HEK293T (cell line): ENCODE measurements at places on chromosomes 5 and 9.

- no peak for DNase-seq
These were observed 460.4 kb downstream of the ACTL7B start for GRCh38 chr9:108395421-108395820.

DNA sequence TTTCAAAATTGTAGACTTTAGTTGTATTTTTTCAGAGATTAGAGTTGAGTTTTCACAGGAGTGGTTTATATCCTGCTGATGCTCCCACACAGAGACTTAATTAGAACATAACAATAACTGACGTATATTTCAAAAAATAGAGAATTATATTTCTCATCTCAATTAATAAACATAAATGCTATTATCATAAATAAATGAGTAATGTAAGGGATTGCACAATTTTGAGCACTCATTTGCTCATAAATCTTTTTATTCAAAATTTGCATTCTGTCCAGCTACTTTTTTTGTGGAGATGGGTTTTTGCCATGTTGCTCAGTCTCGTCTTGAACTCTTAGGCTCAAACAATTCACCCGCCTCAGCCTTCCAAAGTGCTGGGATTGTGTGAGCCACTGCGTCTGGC is 515.7 kb upstream of the RORB start:
- DNase-seq, result no peak

GRCh38 chr9:127035423-127035822 is 87.0 kb downstream of the ANGPTL2 start:
- DNase-seq, result no peak

DNA sequence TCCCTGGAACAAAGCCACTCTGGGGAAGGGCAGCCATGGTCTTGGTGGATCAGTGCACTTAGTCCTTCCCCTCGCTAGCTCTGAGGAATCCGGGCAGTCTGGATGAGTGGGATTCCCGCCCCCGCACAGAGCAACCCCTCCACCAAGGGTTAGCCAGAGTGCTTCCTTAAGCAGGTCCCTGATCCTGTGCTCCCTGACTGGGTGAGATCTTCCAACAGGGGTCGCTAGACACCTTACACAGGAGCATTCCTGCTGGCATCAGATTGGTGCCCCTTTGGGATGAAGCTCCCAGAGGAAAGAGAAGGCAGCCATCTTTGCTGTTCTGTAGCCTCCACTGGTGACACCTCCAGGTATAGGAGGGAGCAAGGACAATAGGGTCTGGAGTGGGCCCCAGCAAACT is 228.8 kb downstream of the AP3B1 start:
- no peak for DNase-seq

GRCh38 chr9:83304686-83305085 is 233.5 kb downstream of the FRMD3 start:
- DNase-seq, result no peak

GRCh38 chr9:108550106-108550505 is 305.7 kb downstream of the ACTL7B start:
- no peak for DNase-seq

- no peak for DNase-seq
These were observed 115.6 kb upstream of the ADAMTSL1 start for GRCh38 chr9:18358325-18358724.

DNA sequence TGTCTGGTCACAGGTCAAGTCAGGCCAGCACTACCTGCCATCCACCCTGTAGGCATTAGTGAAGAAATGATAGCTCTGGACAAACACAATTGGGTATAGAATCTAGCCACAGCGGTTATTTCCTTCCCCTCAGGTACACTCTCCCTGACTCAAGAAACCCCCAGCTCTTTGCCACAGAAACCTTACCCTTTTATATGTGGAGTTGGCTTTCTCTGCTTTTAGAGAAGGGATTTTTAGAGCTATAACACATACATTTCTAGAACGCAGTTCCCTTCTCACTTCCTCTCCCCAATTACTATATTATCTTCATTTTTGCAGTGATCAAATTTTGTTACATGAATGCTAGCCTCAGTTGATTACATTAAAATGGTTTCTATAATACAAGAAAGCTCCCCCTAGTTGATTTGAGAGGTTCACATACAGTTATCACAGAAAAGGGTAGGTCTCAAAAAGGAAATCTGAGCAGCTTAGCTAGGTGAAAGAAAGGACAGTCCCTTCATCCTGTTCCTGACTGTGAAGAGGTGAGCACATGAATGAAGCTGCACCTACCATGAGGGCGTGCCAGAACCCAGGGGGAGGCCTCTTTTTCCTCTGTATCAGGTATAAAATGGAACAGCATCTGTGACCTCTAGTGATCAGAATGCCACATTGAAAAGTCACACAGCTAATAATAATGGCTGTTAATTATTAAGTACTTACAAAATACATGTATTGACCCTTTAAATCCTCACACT is 425.6 kb downstream of the KIAA0825 start:
- no peak for DNase-seq

- no peak for DNase-seq
These were observed 119.8 kb downstream of the TENT4A start for GRCh38 chr5:6832994-6833393.

DNA sequence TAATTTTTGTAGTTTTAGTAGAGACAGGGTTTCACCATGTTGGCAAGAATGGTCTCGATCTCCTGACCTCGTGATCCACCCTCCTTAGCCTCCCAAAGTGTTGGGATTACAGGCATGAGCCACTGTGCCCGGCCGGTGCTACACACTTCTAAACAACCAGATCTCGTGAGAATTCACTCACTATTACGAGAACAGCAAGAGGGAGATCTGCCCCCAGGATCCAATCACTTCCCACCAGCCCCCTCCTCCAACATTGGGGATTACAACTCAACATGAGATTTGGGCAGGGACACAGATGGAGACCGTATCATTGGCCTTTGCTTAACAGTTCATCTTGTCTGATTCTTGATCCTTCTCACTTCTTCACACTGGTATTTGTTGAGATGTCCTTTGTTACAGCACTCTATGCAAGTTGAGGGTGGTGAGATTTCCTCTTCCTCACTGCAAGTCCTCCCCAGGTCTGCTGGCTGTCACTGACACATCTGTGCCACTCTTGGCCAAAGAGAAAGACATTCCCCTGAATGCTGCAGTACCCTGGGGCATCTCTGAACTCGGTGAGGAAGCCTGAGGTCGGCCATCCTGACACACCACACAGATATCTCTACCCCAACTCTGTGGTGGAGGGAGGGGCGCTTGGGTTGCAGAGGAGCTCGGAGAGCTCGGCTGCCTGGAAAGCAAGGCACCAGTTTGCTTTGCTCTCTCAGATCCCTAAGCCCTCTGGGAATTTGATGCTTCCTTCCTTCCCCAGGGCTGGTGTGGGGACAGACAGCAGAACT is 4.2 kb upstream of the SUB1 start:
- DNase-seq, result no peak

DNA sequence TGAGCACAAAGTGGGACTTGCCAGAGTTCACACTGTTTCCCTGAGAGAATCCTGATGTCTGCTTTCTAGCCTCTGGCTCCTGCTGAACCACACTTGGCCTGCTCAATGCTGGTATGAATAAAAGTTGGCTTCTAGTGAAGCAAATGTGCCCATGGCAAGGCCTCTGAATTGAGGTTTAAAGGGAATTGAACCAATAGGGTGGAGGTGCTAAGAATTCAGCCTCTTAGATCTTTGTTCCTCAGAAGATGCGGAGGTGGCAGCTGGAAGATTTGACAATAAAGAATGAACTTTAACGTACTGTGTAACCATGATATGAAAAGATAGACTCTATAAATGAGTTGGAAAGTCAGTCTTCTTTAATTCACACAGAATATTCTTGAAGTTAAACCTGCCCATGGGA is 57.2 kb downstream of the RASGRF2 start:
- DNase-seq, result no peak

DNA sequence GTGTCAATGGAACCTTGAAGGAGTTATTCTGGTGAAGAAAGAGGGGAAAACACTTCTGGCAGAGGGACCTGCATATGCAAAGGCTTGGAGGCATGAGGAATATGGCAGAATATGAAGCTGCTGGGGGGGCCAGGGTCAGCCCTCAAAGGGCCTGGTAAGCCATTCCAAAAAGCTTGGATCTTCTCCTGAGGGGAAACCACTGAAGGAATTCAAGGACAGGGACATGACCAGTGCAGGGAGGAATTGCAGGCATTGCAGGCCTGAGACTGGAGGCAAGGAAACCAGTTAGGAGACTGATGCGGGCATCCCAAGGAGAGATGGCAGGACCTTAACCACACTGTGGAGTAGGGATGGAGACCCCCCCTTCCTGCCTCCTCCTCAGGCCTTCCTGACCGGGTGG is 21.4 kb downstream of the ENHO start:
- DNase-seq, result no peak

- DNase-seq, result no peak
These were observed 323.0 kb downstream of the TMEM167A start for GRCh38 chr5:82754036-82754746.

DNA sequence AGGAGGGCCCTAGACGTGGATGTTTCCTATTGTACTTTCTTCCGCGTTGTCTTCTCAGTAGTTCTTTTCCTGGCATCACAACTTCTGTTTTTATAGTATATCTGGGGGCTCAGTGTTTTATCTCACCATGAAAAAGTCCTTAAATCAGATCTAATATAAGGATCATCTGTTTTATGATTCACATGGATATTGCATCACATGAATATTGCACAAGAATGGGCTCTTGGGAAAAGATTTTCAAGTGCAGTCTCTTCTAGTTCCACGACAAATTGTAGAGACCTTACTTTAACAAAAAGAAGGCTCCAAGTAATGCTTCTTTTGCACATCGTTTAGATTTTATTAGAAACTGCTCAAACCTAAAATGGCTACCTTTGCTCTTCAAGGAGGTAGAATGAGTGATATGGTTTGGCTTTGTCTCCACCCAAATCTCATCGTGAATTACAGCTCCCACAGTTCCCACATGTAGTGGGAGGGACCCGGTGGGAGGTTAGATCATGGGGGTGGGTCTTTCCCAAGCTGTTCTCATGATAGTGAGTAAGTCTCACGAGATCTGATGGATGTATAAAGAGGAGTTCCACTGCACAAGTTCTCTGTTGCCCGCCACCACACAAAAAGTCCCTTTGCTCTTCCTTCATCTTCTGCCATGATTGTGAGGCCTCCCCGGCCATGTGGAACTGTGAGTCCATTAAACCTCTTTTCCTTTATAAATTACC is 53.7 kb upstream of the FAM120A start:
- DNase-seq, result no peak

- DNase-seq, result no peak
These were observed 126.0 kb upstream of the MAN2A1 start for GRCh38 chr5:109563739-109564138.

GRCh38 chr9:109483744-109484429 is 14.2 kb downstream of the PTPN3 start:
- DNase-seq, result no peak

DNA sequence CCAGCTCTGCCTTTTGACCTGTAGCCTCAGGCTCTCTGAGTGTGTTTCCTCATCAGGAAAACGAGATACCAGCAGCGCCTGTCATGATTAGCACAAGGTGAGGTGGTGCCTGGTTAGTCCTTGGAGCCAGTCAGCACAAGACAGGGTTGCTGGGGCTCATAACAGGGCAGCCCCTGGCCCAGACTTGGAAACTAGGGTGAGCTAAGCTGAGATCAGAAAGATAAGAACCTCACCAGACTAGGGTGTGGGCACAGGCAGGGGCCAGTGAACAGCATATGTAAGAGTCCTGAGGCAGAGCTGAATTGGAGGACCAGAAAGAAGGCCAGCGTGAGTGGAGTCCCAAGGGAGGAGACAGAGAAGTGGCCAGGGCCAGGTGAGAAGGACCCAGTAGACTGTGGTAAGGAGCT is 42.7 kb upstream of the FUBP3 start:
- DNase-seq, result no peak

- no peak for DNase-seq
These were observed 772 bp upstream of the TARS1 start for GRCh38 chr5:33439905-33440481.

DNA sequence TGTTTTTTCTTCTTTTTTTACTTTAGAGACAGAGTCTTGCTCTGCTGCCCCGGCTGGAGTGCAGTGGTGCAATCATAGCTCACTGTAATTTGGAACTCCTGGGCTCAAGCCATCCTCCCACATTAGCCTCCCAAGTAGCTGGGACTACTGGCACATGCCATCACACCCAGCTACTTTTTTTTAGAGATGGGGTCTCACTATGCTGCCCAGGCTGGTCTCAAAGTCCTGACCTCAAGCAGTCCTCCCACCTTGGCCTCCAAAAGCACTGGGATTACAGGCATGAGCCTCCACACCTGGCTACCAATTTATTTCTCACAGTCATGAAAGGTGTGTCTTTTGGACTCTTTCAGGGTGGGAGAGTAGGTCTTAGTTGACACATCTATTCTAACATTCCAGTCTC is 83.0 kb upstream of the FAM120A start:
- no peak for DNase-seq

DNA sequence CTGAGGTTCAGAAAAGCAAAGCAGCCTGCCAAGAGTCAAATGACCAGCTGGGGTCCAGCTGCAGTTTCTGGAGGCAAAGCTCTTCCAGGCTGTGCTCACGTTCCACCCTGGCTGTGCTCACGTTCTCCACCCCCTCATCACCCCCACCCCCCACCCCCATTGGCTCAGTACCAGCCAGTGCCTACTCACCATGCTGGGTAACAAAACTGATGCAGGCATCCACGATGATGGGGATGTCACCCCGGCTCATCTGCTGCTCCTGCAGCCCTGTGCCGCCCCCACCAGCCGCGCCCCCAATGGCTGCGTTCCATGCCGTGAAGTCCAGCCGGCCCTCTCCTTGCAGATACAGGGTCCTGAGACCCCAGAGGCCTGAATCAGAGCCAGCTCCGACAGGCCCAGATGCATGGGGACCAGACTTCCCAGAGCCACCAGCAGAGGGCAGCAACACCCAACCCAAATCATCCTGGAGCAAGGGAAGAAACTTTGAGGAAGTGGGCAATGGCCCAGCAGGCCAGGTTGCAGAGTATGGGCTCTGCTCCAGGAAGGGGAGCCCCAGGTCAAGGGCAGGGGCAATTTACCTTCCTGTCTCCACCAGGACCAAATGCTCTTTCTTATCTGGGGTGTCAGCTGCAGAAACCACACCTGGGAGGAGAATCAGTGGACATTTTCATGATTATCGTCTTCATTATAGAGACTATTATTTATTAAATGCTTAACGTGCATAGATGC is 13.7 kb upstream of the FCHSD1 start:
- DNase-seq, result peak; percentile 84

DNA sequence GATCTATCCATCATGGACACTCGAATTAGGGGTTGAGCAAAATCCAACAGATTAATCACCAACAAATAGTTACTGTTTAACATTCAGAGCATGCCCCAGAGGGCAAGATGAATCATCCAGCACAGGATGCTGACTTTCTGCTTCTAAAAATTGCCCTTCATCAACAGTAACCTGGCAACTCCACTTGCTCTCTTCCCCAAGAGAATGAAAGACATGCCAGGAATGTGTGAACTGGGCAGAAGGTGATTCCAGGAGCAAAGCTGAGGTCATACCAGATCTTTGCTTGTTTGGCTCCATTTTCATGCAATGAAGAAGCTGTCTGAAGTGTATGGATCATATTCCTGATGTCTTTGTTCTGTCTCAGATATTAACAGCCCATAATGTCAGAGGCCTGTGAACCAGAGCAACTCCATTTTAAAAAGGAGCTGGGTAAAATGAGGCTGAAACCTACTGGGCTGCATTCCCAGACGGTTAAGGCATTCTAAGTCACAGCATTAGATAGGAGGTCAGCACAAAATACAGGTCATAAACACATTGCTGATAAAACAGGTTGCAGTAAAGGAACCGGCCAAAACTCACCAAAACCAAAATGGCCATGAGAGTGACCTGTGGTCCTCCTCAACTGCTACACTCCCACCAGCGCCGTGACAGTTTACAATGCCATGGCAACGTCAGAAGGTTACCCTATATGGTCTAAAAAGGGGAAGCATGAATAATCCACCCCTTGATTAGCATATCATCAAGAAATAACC is 2.5 kb upstream of the ZNF367 start:
- no peak for DNase-seq
